ENCODE measurements at places on chromosomes 16 and 17. TPM values are rescaled to one million over a fixed set of nuclear protein-coding genes. Genes with fewer than 3 reads are reported as not detected.

Gene HOXB6
- total RNA-seq, result 27.9 TPM

GRCh38 chr16:17467923-17468540 is 2.7 kb downstream of the XYLT1 start:
- DNase-seq, result no peak

Gene ASIC2
- 1.2 TPM for total RNA-seq

DNA sequence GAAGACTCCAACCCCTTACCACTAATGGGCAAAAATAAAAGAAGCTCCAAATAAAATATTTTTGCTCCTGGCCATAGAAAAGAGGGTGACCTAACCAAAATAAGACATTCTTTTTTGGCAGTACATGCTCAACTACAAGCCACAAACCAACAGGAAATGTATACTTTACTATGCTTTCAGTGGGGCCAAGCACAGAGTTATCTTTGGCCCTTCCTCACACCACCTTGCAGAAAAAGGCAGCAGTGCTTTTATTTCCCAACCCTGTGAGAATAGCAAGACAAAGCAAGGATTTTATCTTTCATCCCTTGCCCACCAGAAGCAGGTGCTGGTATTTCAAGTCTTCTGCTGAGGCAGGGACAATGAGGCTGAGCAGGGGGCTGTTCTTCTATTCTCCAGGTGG is 1493.1 kb downstream of the CDH11 start:
- no peak for DNase-seq

DNA sequence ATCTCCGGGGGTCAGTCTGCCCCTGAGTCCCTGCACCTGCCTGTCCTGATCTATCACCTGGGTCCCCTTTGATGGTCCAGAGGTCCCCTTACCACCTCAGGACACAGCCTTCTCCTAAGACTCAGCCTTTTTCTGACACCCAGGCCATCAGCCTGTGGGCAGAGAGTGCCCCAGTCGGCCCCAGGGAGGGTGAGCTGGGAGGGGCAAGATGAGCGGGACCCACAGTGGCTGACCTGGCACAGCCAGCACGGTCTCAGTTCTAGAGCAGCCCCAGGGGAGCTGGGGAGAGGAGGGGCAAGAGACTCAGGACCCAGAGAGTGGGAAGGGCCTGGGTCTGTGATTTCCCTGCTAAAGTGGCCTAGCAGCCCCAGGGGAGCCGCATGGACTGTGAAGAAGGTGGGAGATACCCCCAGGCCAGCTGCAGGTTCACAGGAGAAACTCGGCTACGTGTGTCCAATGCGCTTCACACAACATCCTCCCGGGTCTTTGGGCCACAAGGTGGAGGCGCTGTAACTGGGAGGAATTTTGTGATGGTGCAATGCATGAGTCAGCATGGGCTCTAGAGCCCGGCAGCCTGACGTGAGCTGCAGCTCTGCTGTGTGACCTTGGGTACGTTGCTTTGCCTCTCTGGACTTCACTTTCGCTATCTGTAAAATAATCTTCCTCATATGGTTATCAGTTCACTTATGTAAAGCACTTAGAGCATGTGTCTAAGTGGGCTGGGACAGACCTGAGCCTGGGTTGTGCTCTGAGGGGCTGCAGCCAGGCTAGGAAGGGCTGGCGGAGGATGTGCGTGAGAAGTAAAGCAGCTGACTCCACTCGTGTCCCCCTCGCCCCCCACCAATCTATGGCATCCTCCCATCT is 67.2 kb upstream of the LHX1 start:
- DNase-seq, result no peak

- no peak for DNase-seq
Observed at GRCh38 chr17:33080091-33080490, 88.4 kb downstream of the SPACA3 start.

GRCh38 chr17:27553019-27553511 is 77.9 kb upstream of the LGALS9 start:
- DNase-seq, result peak; percentile 68

GRCh38 chr16:60771138-60771537 is 1265.1 kb downstream of the CDH8 start:
- no peak for DNase-seq

GRCh38 chr16:3654249-3654991 is at the start of gene DNASE1:
TSS of gene DNASE1 (plus strand) at chr16:3654691. CDS start at chr16:3655374, 683 bp downstream.
- peak; percentile 67 for DNase-seq

DNA sequence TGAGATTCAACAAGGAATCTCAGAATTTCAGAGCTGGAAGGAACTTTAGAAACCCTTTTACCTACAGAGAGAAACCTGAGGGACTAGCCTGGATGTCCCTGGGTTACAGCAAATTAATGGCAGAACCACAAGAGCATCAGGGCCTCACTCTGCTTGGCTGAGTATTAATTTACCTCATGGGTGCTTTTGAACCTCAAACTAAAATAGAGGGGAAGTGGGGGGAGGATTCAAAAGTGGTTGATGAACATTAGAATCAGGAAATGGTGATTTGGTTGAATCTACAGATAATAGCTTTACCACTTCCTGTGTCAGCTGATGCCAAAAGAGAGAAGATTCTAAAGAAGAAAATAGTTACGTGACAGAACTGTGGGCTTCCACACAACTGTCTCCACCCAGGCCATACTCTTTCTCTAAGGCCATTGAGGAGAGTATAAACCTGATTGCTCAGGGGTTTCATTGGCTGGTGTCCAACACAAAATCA is 11.3 kb upstream of the SKAP1 start:
- DNase-seq, result no peak

Gene C17orf107
- 3.1 TPM for total RNA-seq

Gene ITGAD
- total RNA-seq, result not detected

DNA sequence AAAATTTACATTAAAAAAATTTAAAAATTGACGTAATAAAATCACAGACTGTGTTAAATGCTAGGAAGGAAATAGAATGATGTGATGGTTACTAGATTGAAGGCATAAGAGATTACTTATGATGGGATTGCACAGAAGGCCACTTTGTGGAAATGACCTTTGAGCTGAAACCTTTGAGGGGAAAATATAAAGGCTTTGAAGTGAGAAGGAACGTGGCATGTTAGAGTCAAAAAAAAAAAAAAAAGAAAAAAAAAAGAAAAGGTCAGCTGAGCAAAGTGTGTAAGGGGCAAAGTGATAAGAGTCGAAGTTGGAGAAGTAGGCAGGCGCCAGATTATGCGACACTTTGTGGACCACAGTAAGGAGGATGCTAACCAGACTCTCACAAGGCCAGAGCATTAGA is 3.6 kb upstream of the PSMD11 start:
- no peak for DNase-seq

GRCh38 chr16:80369138-80369958 is 171.4 kb upstream of the DYNLRB2 start:
- peak; percentile 3 for DNase-seq

- no peak for DNase-seq
Observed at GRCh38 chr16:11251525-11252481, 4.2 kb downstream of the SOCS1 start.

Gene TBC1D3B
- total RNA-seq, result 13.8 TPM

Gene TMEM98
- total RNA-seq, result not detected

Gene MT1H
- total RNA-seq, result not detected

Gene CENPT
- total RNA-seq, result 33.8 TPM

Gene ANKS4B
- total RNA-seq, result not detected

- no peak for DNase-seq
Observed at GRCh38 chr17:66443166-66443565, 140.8 kb downstream of the PRKCA start.

Gene TCAP
- total RNA-seq, result 1.6 TPM

DNA sequence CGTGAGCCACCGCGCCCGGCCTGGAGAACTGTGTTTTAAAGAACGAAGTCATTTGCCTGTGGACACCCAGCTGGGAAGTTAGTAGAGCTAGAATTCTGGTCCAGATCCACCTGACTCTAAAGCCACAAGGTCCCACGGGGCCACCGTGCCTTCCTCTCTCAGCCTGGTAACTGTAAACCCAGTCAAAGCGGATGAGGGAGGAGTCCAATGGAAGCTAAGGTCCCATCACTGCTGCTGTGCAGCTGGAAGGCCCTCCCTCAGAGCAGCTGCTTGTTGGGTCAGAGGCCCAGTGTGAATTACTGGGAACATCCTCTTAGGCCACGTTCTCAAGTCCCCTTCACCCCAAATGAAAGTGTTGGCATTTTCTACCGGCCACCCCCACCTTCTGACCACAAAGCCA is 48.8 kb upstream of the CACNG5 start:
- DNase-seq, result no peak

GRCh38 chr17:34275881-34276280 is 5.9 kb downstream of the CCL7 start:
- no peak for DNase-seq

DNA sequence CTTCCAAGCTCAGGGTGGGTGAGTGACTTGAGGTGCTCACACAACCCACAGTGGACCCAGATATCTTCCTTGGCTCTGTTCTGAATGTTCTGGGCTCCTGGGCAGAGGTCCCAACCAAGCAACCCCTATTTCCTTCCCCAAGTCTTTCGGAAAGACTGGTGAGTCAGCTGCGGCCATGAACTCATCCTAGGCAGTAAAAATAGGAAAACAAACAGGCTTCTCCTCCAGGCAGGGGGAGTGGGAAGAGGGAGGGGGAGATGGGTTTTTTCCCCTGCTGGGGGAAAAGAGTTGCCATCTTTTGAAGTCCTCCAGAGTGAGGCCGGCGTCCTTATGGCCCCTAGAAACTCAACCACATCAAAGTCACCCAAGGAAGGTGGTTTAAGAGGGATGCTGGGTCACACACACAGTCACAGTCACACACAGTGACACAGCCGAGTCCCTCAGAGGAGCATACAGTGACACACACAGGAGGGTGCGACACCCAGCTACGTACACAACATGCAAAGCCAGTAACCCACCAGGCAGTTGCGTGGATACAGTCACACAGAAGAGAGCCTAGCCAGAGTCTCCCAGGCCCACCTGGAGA is 16.0 kb upstream of the DLX4 start:
- DNase-seq, result no peak

GRCh38 chr16:85369741-85370528 is 243.2 kb upstream of the GSE1 start:
- peak; percentile 67 for DNase-seq

- DNase-seq, result no peak
Observed at GRCh38 chr16:22171953-22172352, 9.6 kb downstream of the SDR42E2 start.

Measured in PC-9 (cell line).